HCT116 (cell line): ENCODE measurements at places on chromosomes 3 and 15.

DNA sequence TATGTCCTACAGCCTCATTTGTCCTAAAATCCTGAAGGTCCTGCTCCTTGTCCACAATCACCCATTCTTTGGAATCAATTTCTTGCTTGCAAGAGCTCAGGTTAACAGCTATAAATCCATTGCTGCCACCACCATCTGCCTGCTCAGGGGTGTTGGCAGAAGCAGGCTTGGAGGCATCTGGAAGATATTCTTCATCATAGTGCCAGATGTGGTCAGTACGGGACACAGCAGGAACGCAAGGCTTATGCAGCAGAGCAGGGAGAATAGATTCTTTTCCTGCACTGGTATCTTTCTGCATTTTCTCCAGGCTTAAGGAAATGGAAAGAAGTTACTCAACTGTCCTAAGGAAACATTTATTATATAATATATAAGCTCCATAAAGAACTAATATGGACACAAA, 38.5 kb upstream of the CDAN1 start:
- DNase-seq, result no peak

DNA sequence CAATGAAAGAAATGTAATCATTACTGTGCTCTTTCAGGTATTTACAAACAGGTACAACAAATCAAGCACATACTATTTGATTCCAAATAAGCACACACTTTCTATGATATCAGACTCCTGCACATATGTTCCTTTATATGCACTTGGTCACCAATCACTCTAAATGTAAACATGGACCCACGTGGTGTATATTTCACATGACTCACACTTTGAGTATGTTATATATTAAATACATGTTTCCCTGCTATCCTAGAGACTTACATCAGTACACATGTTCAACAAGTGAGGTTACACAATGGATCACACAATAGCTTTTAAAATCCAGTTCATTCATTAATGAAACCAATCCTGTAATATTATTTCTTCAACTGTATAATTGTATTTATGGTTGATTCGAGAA, 683.5 kb downstream of the NR2F2 start:
- no peak for DNase-seq

GRCh38 chr3:43948013-43948412, 257.3 kb downstream of the ABHD5 start:
- DNase-seq, result no peak

DNA sequence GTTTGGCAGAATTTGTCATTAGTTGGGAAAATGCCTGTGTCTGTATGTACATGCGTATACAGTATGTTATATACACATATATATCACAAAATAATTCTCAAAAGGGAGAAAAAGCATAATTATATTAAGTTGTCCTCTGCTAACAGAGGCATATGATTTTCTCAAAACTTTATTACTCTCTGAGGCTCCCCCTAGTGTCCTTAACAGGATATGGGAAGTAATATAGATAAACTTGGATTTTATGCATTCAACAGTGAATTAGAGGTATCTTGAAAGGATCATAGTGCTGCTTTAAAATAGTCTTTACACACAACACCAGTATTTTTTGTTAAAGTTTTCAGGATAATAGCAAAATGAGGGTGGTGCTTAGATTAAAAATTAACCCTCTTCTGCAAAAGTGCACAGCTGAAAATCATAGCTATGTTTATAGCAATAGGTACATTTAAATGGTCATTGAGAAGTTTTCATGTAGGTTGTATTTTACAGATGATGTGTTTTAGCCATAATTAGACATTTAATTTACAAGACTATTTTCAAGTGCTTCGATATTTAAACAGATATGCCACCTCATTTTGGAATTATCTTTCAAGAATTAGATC, 454.0 kb upstream of the ROBO2 start:
- no peak for DNase-seq

DNA sequence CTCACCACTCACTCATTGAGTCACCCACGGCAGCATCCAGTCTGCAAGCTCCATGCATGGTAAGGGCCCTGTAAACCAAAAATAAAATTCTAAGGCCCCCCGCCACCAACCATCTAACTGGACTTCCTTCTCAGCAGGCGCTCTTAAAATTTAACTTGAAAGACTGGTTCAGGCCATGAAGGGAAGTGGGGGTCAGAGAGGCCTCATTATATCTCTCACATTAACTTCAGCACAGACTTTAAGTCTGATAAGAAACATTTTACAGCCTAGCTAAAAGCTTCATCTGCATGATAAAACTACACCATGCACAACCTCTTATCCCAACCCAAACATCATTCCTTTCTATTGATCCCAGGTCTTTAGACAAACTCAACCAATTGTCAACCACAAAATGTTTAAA, 38.5 kb downstream of the FBLN2 start:
- DNase-seq, result no peak

GRCh38 chr15:100152463-100152862, 189.3 kb downstream of the ADAMTS17 start:
- DNase-seq, result no peak

DNA sequence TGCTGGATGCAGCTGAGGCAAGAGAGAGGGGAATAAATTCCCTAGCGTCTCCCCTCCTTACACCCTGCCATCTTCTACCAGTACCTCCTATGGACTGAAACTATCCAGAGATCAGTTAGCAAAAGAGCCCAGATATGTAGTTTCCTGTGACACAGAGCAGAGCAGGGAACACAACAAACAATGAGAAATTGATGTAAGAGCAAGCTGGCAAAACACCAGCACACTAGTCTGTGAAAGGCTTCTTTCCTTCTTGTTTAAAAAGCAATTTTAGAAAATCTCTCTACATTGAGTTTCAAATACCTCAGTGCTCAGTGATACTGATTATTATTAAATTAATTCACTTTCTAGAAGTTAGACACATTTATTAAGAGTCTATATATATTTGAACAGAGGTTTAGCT, 215.6 kb upstream of the AZI2 start:
- no peak for DNase-seq

- no peak for DNase-seq
Observed at GRCh38 chr3:132064114-132064513, 29.3 kb upstream of the CPNE4 start.

DNA sequence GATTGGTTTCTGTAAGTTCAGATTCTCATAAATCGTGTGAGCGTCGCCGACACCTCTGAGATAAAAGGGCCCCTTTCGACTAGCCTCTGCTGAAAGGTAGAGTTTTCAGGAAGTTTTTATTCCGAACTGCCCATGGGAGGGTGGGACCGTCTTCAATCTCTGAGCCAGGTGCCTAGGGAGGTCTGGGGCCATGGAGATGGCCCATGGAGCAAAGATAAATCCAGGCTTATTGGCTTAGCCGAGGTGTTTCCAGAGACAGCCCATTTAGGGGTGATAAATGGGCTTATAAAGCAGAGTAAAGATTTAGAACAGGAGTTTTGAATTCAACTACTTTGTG, 442 bp downstream of the QTRT2 start:
- DNase-seq, result no peak

- no peak for DNase-seq
Observed at GRCh38 chr3:65497846-65498245, 540.9 kb downstream of the MAGI1 start.
